OCI-LY7 (cell line): ENCODE measurements at places on chromosomes 1 and 21.

- no peak for DNase-seq
Observed at GRCh38 chr1:180787628-180788307, 124.9 kb upstream of the KIAA1614 start.

DNA sequence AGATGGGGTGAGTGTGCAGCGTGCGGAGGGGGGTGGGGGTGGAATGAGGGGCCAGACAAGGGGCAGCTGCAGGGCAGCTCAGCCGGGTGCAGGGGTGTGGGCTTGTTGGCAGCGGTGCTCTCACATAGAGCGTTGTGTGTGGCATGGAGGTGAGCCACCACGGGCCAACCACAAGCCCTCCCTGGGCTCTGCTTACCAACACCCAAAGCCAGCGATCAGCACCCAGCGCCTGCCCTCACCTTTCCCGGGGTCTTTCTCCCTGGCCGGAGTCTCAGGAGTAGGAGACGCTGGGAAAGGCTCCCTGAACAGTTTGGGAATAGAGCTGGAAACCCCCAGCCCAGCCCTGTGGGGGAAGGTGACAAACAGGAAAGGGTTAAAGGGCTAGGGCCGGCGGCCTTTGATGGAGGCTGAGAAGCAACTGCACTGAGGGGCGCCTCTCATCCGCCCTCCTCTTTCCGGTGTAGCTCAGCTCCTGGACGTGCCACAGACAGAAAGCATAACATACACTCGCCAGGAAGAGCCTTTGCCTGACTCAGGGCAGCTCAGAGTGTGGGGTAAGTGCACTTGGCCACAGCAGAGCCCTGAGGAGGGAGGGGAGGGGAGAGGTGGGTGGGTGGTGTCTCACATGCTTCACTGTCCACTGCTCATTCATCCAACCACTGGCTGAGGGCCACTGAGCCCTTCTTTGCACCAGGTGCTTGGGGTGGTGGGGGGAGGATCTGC is 577 bp downstream of the IKBKE start:
- peak; percentile 77 for DNase-seq

- peak; percentile 80 for DNase-seq
Observed at GRCh38 chr1:155591770-155592169, 18.2 kb upstream of the MSTO1 start.

GRCh38 chr1:7989762-7990428 is 28.4 kb downstream of the PARK7 start:
- no peak for DNase-seq

GRCh38 chr1:18111605-18112297 is 4.2 kb downstream of the IGSF21 start:
- DNase-seq = no peak
